ENCODE measurements at places on chromosomes 3 and 15.

DNA sequence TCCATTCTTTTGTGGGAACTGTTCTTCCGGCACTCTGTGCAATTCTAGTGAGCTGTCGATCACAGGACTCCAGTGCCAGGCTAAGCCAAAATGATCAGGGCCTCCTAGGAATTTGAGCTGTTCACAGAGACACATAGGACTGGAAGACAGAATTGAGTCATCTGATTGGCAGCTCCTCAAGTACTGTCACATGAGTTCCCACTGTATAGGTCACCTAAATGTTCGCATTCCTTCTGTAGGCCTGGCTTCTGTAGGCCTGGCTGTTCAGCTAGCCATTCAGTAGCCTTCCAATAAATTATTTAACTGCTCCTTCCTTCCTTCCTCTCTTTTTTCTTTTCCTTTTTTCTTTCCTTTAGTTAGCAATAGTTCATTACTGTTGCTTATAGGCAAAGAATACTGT, 4.3 kb downstream of the PROS1 start:
- DNase-seq, result peak; percentile 63

- no peak for DNase-seq
Observed at GRCh38 chr15:99341786-99342185, 90.5 kb downstream of the LRRC28 start.

GRCh38 chr3:185824051-185825005, 514 bp downstream of the IGF2BP2 start:
- DNase-seq, result peak; percentile 36

DNA sequence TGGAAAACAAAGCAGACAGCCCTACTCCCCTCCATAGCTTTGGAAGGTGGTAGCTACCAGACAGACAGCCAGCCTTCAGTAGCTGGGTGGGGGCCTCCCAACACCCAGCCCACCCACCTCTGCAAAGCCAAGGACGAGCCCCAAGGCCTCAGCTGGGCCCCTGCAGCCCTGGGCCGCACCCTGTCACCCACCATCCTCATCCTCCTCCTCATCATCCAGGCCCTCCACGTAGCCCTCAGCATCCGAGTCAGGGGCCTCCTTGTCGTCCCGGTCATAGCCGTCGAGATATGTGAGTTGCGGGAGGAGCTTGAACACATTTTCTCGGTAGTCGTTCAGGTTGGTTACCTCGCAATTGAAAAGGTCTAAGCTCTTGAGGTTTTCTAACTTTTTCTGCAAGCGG, 36.5 kb downstream of the ANP32A start:
- no peak for DNase-seq

- no peak for DNase-seq
Observed at GRCh38 chr15:65287520-65287855, 805 bp upstream of the PARP16 start.

DNA sequence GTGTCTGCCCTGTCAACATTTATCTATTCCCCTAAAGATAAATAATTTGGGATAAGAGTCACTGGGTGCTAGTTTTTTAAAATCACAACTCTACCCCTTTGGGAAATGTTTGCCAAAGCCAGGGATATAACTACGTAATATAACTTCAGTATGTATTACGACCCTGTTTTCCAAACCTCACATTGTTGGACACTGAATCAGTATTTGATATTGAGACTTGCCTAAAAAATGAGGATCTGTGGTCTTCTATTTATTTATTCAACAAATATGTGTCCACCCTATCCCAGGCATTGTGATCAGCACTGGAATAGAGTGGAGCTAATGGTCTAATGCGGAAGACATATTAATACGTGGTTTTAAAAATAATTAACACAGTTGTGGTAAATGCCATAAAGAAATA, 4.5 kb upstream of the MGA start:
- DNase-seq, result peak; percentile 87

DNA sequence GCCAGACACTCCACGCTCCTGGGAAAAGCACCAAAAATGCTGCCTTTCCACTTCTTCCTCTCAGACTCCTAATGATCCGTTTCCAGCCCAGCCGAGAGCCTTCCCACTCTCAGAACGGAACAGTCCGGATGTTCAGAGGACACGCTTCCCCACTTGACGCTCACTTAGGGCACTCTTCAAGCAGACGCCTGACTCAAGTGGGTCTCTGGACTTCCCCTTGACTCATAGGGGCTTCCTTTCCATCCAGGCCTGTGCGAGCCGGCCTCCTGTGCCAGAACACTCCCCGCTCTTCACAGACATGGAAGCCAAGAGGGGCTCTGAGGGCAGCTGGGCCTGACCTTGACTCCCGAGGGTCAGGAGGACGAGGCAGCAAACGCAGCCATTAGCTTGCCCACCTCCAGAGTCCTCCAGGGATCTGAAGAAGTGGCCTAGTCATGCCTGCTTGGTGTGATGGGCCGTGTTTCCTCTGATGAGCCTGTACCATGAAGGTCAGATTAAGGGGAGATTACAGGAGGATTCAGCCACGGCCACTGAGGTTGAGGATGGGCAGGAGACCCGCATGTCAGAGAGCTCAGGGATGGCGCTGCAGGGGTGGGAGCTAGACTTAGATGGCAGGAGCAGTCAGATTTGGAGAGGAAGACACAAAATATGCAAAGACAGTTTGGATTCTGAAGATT, 114.7 kb upstream of the TLE3 start:
- no peak for DNase-seq

DNA sequence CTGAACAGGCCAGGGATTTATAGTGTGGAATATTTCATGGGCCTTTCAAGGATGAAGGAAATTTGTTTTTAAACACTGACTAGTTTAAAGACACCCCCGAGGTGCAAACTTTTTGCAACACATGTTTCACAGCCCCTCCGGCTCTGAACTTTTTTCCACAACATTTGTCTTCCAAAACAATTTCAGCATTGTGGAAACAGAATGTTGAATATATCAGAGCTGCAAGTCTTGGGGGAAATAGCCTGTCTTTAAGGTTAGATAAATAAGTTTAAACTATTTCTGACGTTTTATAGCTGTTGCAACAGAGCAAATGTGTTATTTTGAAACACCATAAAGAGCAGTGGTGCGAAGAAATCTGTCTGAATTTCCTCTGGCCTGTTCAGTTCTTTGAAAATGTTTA, 229.2 kb upstream of the GOLGA6L4 start:
- no peak for DNase-seq

- peak; percentile 70 for DNase-seq
Observed at GRCh38 chr3:27224197-27224596, 145.0 kb downstream of the NEK10 start.

- peak; percentile 11 for DNase-seq
Observed at GRCh38 chr3:69649120-69650065, 89.9 kb upstream of the MITF start.

DNA sequence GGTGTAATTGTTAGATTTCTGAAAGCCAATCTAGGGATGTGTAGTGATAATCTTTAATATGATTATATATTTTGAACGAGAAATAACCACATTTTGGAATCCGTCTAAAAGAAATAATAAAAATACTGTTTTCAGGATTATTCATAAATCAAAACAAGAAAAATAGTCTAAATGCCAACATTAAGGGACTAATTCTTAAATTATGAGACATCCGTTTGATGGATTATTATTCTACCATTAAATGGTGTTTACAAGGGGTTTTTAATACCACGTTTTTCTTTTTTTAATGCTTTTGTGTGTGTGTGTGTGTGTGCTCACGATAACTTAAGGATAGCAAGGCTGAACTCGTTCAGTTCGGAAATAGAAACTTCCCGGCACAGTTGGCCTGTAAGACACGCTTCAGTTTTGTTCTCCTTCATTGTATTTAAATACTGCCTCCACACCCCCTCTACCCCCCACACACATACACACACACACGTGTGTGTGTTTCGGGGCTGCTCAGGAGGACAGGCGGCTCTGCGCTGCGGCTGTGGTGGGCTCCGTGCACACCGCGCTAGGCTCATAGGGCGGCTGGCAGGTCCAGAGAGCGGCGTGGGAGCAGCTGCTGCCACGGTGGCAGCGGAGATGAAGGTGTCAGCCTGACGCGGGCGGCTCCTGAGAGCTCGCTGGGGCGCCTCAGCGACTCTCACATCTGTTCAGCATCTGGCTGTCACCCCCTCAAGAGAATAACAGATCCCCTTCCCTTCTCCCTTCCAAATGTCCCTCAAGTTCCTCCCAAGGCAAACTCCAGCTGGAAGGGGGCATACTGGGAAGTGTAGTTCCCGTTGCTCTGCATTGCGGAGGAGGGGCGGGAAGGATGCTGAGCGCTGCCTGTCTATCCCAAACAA, 23.0 kb upstream of the ANP32A start:
- DNase-seq, result peak; percentile 11

GRCh38 chr3:194166682-194167479, 30.9 kb downstream of the HES1 start:
- no peak for DNase-seq

- DNase-seq, result no peak
Observed at GRCh38 chr15:27670486-27671209, 428.5 kb downstream of the OCA2 start.

DNA sequence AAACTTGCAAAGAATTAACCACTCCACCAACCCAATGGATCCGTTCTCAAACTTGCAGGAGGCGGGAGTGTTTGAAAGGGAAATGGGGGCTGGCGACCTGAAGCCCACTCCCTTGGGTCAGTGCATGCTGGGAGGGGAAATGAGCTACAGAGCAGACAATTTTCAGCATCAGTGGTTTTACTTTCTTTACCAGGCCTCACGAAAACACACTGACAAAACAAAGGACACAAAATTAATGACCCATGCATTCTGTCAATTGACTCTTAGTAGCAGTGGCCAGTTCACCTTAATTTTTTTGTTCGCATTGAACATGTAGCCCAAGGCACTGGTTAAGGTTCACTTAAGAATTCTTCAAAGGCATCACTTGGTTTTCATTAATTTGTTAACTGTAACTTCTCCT, 413.5 kb downstream of the MECOM start:
- DNase-seq, result no peak

DNA sequence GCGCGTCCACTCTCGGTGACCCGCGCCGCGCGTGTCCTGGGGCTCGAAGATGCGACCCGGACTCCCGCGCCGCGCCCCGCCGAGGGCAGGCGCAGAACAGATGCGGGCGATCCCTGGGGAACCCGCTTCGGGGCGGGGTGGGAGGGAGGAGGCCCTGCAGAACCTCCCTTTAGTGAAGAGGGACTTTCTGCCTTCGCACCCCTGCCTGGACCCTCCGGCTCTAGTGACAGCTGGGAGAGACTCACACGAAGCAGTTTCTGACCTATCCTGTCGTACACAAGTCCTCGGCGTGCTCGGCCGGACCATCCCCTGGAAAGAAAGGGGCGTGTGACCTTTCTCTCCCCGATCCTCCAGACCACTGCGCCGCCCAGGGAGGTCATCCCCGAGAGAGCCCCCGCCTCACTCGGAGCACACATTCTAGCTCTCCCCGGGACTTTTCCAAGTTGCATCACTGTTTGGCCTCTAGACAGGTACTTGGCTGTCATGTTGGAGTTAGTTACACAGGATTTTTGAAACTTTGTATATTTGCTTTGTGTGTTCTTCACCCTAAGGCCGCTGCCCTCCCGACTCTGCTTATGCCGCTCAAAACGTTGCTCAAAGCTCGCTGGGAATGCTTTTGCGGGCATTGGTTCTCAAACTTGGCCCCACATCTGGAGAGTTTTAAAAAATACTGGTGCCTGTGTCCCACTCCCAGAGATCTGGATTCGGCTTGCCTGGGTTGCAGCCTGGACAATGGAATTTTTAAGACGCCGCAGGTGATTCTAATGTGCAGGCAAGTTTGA, 582 bp downstream of the CGNL1 start:
- peak; percentile 30 for DNase-seq

DNA sequence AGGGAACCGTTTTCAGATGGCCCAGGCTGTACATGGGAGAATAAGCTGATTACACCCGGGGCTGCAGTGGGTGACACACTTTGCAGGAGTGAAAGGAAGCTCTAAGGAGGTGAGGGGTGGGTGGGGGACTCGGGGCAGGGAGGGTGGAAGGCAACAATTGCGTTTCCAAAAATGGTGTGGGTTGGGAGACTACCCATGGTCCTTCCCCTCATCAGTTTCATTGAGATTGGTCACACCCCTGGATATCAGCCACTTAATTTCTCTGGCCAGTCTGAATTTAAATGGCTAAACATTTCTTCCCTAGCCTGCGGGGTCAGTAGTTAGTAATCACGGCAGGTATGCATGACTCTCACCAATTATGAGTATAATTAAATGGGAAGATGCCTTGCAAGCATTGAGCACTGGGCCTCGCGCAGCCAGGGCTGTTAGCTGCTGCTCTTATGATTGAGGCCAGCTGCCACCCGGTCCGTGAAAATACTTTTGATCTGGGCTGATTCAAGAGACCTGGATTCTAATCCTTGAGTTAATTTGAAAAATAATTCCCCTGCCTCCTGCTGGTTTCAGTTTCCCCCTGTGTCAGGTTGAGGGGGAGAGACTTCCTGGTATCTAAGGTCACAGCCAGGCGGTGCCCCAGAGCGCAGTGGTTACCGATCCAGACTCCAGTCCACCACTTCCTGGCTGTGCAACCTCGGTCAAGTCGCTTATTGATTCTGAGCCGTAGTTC, 23.3 kb downstream of the SLC6A6 start:
- DNase-seq, result peak; percentile 48

DNA sequence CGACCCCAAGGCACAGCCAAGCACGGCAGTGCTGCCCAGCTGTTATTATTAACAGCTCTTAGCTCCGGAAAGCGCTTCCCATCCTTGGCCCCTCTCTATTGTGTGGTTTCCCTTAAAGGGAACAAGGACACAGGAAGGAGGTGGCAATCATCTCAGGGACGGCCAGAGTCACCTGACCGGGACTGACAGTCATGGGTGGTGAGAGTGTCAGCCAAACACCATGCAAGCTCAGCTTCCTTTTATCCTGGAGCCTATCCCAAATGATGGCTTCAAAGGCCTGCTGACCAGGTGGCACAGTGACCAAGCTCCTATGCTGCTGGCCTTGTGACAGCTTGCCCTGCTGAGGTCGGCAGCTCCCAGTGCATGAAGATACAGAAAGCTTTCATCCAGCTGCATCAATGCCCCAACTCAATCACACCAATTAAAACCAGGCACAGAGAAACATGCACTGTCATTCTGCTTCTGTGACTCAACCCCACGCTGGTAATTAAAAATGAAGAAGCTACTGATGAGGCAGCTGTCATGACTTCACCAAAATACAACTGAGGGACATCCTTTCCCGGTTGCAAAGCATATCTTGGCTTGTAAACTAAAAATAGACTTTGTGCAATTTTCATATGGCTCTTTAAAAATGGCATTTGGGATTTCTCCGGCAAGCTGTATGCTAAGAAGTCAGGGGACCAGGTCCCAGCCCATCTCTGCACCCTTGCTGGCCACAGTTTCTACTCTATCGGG, 34.0 kb downstream of the PCSK6 start:
- DNase-seq, result peak; percentile 34

GRCh38 chr3:27943106-27943505, 221.0 kb upstream of the EOMES start:
- DNase-seq, result peak; percentile 13

DNA sequence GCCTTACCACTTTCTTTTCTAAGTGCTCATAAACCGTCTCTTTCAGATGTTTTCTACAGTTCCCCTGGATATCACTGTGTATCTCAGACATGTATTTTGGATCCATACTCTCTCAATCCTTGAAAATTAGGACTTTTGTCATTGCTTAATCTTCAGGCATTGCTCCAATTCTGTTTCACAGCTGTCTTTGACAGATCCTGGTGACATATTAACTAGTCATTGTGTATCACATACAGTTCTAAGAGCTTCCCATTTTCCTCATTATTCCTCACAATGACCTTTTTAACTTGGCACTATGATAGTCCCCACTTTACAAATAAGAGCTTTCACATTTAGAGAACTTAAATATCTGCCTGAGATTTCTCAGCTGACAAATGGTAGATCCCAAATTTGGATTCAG, 151.7 kb downstream of the CLSTN2 start:
- DNase-seq, result no peak
